CD4-positive, alpha-beta memory T cell (primary cell): ENCODE measurements at places on chromosomes 4 and X. TPM values are rescaled to one million over a fixed set of nuclear protein-coding genes. Genes with fewer than 3 reads are reported as not detected.

The STATH gene
- total RNA-seq, result not detected

The VCX2 gene
- total RNA-seq, result not detected

DNA sequence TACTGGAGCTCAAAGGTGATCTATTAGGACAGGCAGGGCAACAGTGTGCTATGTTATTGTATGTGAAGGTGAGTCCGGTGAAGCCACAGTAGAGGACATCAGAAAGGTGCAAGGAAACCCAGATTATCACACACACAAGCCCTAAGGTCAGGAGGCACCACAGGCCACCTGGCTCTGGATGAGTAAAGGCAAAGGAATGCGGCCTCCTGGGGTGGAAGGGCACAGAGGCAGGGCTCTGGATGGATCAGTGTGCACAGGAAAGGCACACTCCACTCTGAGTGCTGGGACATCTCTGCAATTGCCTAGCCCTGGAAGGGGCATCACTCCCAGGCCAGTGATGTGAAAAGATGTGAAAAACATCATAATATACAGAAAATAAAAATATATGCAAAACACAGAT is 683.5 kb downstream of the TRIML1 start:
- no peaks in the 10 kb centered on the region for H3K27me3 ChIP-seq
- no peak for DNase-seq

- H3K4me1 ChIP-seq, result no peaks in the 10 kb centered on the region
- no peaks in the 10 kb centered on the region for H3K36me3 ChIP-seq
- H3K27ac ChIP-seq, result no peak overlapping the region
- DNase-seq, result no peak
- no peaks in the 10 kb centered on the region for H3K27me3 ChIP-seq
Measured at GRCh38 chr4:110289601-110290100, 91.2 kb upstream of the ELOVL6 start.
